Neural progenitor cell (in vitro differentiated cells): ENCODE measurements at places on chromosomes 5 and 9. TPM values are rescaled to one million over a fixed set of nuclear protein-coding genes. Genes with fewer than 3 reads are reported as not detected.

PLCXD3 gene
- 0.09 TPM in 1 of 2 replicates, not detected in the other for total RNA-seq

ANAPC2 gene
- 18.9 and 30.9 TPM in 2 replicates for total RNA-seq

CER1 gene
- 0.11 TPM in 1 of 2 replicates, not detected in the other for total RNA-seq

MLANA gene
- total RNA-seq: not detected in 2 replicates

INSL6 gene
- total RNA-seq: not detected in 2 replicates

SNCAIP gene
- 4.8 and 5.4 TPM in 2 replicates for total RNA-seq

DCTN3 gene
- total RNA-seq: 45.6 and 98.3 TPM in 2 replicates

GFM2 gene
- total RNA-seq: 43.9 and 67.9 TPM in 2 replicates
